Hypothalamus (tissue), 51 donors: ENCODE measurements at places on chromosomes 16 and 17.
A peak's percentile ranks its signal among the peaks of the same experiment; 100 is the strongest.

DNA sequence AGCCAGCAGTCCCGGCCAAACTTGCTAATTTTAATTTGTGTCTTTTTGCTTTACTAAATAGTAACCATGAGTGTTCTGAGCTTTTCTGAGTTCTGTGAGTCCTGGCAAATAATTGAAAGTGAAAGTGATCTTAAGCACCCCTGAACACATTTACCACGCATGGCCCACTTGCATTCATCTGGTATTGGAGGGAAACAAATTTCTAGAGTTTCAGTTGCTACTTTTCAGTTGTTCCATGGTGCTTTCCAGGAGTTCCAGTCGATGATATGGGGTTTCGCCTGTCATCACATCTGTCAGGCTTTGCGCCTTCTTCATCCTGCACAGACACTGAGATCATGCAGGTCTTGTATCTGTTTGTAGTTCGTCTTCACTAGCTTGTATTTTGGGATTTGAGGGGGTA lies 44.1 kb downstream of the CRLF3 start:
- DNase-seq: no peak

- DNase-seq: no peak
These were observed 5.5 kb upstream of the MNT start for GRCh38 chr17:2406271-2406902.

DNA sequence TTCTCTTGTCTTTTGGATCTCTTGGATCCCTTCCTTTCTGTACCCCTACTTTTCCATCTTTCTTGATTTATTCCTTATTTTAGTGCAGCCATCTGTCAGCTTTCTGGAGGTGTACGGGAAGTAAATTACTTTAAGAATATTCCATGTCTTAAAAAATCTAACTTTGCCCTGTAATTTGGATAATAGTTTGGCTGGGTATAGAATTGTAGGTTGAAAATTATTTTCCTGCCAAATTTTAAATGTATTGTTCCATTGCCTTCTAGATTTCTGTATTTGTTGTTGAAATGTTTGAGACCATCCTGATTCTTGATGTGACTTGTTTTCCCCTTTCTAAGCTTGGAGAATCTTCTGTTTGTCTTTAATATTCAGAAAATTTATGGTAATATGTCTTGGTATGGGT lies 2.1 kb downstream of the DDX19B start:
- DNase-seq: no peak

DNA sequence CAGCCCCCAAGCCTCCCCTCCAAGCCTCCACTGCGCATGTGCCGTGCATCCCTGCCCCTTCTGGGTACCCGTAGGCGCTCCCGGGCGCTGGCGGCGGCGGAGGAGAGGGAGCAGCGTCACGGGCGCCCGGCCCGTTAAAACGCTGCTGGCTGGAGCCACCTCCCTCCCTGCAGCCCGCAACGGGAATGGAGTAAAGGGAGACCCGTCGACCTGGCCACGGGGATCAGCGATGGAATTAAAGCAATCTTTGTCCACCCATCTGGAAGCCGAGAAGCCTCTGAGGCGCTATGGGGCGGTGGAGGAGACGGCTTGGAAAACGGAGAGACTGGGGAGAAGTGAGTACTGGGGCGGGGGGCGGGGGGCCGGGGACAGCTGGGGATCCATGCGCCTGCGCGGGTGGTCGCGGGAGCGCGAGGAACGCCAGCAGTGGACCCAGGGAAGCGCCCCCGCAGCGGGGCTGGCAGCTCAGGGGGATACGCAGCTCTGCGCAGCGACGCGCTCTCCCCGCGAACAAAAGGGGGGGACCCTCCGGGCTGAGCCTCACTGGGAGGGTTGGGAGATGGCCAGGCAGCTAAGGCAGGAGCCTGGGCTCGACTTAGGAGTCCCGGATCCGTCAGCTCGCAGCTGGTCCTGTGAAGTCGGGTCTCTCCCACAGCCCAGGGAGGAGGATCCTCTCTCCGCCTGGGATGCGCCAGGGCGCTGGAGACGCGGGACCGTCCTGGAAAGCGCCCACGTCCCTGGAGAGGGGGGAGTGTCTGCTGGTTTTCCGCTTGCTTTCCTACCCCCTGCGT lies at the start of gene BMERB1:
BMERB1 (plus strand) TSS at position 164 of the 791 bp plus-strand sequence; CDS start at position 230, 66 bp downstream.
- DNase-seq: peak; percentile 65

- no peak for DNase-seq
These were observed 5.3 kb upstream of the MAPK7 start for GRCh38 chr17:19372866-19373504.

GRCh38 chr17:67520252-67520906 lies 143.3 kb downstream of the PITPNC1 start:
- DNase-seq: no peak

DNA sequence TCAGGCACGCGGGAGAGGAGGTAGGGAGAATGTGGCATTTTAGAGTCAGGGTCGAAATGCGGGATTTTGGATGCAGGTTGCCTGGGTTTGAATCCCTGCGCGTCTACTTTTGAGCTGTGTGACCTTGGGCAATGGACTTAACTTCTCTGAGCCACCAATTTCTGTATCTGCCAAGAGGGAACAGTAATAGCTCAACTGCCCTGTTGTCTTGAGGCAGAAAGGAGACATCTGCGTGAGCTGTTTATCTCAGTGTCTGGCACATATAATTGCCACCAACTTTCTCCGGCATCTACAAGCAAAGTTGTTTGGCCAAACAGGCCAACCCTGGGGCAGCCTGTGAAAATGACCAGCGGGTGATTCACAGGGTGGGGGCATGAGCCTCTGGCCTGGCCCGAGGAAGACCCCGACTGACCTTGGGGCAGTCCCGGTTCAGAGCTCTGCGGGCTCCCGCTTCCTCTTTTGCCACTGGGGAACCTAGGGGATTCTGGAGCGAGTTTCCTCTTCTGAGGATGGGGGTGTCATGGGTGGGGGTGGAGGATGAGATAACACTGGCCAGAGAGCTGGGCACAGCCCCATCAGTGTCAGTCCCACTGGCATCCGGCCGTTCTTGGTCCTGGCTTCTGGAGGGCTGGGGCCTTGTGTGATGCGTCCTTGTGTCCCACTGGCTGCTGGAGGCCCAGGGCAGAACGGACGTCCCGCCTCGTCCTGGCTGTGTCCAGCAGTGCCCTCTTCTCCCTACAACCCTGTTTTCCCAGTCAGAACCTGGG lies 1.3 kb downstream of the SNN start:
- DNase-seq: peak; percentile 41

- no peak for DNase-seq
These were observed 4.0 kb downstream of the TMEM170A start for GRCh38 chr16:75460446-75460845.

DNA sequence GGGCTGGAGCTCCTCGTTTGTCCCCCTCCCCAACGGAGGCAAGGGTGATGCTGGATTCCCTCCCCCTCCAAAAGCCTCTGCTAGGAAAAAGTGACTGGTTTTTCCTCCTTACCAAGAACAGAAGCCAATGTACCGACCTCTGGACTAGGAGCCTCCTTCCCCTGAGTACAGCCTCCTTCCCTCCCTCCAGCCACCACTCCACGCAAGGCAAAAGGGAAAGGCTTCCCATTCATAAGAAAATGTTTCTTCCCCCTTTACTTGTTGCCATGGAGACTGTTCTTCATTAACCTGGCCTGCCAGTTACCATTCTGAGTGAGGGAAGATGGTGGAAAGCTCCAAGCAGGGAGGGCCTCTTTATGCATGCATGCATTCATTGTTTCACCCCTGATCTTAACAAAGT lies 4.3 kb upstream of the PIMREG start:
- no peak for DNase-seq

DNA sequence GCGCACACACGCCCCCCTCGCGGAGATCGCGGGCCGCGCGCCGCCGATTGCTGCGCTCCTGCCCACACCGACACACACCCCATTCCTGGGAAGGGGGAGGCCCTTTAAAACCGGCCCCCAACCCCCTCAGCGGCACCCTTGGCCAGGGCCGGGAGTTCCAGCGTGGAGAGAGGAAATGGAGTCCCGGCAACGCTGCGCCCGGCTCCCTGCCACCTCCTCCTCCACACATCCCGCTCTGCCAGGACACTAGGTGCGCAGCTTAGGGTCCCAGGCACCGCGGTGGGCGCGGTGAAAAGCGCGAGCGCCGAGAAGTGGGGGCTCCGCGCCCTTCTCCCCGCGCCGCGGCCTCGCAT lies 397 bp downstream of the CDC42EP4 start:
- DNase-seq: no peak

- no peak for DNase-seq
These were observed 21.1 kb downstream of the ARHGAP23 start for GRCh38 chr17:38449364-38449763.

DNA sequence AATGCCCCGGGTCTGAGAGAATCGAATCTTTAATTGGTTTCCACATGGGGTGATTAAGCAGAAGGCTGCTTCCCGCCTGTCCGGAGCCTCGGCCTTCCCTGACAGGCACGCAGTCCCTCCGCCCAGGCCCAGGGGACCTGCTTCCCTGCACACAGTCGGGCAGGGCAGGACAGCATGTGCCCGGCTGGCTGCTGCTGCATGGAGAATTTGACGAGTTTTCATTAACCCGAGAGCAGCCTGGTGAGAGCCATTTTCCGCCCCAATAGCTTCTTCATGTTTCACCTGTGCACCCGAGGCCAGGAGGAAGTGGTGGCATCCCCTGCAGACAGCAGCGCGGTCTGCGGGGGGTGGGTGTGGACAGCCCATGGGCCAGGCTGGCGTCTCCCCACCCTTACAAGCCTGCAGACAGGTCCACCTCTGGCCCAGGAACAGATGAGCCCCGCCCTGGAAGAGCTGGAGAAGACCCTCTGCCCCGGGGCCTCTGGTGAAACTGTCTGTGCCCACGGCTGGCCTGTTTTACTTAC lies 67.0 kb downstream of the KLHDC4 start:
- no peak for DNase-seq

- DNase-seq: no peak
These were observed 38.4 kb upstream of the VWA3A start for GRCh38 chr16:22053921-22054341.

GRCh38 chr16:79595931-79596450 lies 4.5 kb downstream of the MAF start:
- DNase-seq: no peak

DNA sequence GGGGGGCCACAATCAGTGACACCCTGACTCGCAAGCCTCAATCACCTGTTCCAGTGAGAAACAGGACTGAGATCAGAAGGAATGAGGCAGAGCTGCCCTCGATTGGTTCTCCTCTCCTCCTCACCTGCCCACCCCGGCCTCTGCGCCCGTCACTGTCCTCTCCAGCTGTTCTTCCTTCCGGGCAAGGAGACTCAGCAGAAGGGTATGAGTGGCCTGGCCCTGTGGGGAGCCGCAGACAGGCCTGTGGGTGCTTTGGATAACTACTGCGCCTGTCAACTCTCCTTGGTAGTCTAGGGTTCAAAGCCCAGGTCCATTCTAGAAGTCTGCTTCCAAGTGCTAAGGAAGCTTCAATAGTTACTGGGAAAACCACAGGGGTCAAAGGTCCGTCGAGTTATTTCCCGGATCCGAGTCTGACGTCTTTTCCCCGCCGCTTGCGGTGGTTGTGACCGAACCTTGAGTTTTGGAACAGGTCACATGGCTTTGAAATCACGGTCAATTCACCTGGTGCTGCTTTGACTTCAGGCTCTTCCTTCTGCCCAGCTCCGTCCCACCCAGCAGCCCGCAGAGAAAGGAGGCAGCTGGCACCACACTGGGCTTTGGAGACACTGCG lies 8.3 kb downstream of the CARD14 start:
- no peak for DNase-seq

GRCh38 chr17:30819971-30820705 lies 4.4 kb downstream of the CRLF3 start:
- DNase-seq: no peak

GRCh38 chr17:16879686-16880085 lies 92.2 kb downstream of the TNFRSF13B start:
- DNase-seq: no peak
